ENCODE measurements at places on chromosomes 16 and 17.

GRCh38 chr16:65767125-65767524 lies 599.4 kb upstream of the CDH5 start:
- no peak for DNase-seq

- peak; percentile 54 for DNase-seq
Measured at GRCh38 chr16:85524630-85525419, 88.3 kb upstream of the GSE1 start.

- DNase-seq: no peak
Measured at GRCh38 chr17:81374890-81375289, 20.4 kb upstream of the BAHCC1 start.

GRCh38 chr16:11784038-11784369 lies 13.1 kb downstream of the ZC3H7A start:
- DNase-seq: no peak

DNA sequence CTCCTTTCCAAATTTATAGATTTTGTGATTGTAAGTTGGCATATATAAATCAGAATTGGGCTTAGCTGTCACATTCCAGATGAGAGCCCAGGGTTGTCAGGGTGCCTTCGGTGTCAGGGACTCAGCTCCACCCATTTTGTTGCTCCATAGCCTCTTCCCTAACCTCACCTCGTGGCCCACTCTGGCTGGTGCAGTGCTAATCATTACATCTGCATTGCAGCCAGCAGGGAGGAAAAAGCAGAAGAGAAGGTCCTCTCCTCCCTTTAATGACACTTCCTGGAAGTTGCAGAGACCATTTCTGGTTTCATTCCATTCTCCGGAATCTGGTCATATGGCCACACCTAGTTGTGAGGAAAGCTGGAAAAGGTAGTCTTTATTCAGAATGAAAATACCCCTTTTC lies 113.3 kb downstream of the CCT6B start:
- DNase-seq: no peak

- DNase-seq: no peak
Measured at GRCh38 chr17:80941171-80941570, 50.5 kb upstream of the CHMP6 start.

DNA sequence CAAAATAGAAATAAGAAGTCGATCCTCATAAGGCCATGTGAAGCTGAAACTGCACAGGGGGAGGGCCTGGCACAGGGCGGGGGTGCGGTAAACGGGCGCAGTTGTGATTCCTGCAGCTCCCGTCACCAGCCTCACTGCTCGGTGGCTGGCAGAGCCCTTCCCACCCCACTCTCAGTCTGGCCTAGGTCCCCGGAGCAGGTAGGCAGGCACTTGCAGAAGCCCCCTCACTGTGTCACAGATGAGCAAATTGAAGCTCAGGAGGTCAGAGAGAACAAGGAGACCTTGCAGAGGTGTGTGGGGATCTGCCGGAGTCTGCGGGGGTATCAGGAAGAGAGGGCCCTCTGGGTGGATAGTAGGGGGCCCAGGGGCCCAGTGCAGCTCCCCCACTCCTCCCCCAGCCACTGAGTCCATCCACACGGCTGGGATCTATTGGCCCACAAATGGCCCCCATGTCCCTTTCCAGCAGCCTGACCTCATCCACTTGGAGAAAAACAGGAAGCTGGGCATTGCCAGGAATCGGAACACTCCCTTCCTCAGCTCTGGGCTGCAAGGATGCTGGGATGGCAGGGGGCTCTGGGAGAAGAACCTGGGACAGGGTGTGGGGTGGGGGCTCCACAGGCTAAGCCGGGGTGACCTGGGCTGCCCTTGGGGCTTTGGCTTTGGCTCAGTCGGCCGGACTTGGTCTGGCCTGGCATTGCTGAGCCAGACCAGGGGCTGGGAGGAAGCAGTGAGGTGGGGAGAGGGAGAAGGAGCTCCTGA lies 21.4 kb upstream of the MAP3K14 start:
- no peak for DNase-seq

- DNase-seq: no peak
Measured at GRCh38 chr17:6576038-6576785, 19.9 kb upstream of the PITPNM3 start.

GRCh38 chr17:73757420-73757819 lies 113.2 kb upstream of the SDK2 start:
- DNase-seq: peak; percentile 87

DNA sequence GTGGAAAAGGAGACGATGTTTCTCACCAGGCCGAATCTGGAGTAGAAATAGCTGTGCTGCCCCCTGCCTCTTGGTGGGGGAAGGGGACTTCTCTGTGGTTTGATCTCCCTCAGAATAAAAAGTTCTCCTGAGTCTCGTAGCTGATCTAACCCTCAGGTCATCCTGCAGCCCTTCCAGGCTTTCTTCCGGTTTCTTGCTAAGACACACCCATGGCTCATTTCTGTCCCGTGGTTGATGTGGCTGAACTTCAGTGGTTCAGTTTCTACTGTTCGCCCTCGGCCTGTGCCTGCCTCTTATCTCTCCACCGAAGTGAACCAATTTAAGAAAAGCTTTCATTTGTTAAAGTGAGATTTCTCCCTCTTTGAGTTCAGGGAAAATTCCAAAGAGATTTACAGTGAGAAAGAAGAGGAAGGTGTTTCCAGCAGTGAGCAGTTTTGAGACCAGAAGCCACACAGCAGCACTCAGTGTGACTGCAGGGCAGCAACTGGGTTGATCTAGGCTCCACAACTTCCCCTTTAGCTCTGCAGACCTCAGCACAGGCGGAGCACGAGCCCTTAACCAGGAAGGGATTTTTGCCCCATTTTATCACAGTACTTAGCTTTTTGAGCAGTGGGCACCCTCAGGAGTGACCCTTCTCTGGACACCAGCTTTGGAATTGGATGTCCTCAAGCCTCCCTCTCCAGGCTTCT lies 34.9 kb upstream of the CACNG5 start:
- no peak for DNase-seq

- DNase-seq: no peak
Measured at GRCh38 chr17:17313350-17313991, 10.3 kb downstream of the NT5M start.

- DNase-seq: no peak
Measured at GRCh38 chr17:50210240-50211225, 9.1 kb upstream of the COL1A1 start.

GRCh38 chr17:72945473-72945872 lies 147.0 kb downstream of the SLC39A11 start:
- no peak for DNase-seq

- DNase-seq: no peak
Measured at GRCh38 chr17:12429116-12429515, 236.6 kb upstream of the MYOCD start.

DNA sequence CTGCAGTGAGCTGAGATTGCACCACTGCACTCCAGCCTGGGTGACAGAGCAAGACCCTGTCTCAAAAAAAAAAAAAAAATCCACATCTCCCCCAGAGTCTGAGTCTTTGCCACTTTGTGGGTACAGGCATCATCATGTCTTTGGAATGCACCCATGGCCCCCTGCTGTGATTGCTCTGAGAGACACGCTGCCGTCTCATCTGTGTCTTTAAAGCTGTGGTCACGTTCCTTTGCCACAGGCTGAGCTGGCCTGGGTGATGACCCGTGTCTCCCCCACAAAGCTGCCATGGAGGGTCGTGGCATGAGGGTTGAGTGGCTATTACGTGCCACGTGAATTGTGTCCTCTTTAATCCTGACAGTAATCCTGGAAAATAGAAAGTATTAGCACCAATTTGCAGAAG lies 20.2 kb downstream of the CRISPLD2 start:
- no peak for DNase-seq

DNA sequence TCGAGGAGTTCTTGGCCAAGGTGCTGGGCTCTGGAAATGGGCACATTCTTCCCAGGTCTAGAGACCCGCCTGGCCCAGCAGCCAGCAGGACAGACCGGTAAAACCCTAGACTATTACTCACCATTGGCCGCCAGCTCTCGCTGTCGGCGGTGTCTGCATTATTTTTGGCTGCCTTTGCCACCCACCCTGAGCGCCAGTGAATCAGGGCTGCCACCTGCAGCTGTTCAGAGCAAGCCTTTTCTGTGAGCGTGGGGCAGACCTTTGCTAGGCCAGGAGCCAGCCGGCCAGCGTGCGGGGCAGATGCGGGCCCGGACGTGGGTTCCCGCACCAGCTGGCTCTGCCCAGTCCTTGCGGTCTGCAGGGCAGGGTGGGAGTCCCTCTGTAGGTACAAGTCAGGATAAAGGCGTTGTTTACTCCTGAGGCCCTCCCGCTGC lies 15.8 kb upstream of the CLEC18A start:
- DNase-seq: no peak

- DNase-seq: no peak
Measured at GRCh38 chr17:489758-490329, 137.2 kb upstream of the RPH3AL start.

GRCh38 chr16:55376045-55376444 lies 52.0 kb downstream of the IRX6 start:
- DNase-seq: no peak

- no peak for DNase-seq
Measured at GRCh38 chr17:65783845-65784334, 222.4 kb upstream of the AXIN2 start.

GRCh38 chr17:900336-900934 lies 79.1 kb downstream of the NXN start:
- DNase-seq: no peak

DNA sequence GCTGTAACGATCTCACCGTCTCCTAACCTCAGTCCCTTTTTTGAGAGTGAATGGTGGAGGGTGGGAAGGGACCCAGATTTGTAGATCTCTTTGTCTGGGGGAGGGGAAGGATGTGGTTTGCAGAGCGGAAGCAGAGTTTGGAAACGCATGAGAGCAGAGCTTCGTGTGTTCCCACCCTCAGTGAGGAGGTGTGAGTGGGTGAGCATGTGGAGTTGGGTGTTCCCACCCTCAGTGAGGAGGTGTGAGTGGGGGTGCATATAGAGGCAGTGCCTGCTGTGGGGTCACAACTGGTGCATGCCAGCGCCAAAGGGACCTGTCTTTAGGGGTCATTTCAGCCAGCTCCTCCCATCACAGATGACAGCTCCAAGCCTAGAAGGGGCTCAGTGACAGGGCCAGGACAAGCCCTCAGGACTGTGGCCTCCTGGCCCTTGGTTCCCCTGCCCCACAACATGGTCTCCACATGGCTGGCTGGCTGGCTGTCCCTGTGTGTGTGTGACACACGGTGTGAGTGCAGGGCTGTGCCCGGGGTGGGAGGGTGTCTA lies 1.8 kb upstream of the CISD3 start:
- no peak for DNase-seq

Measured in NCI-H2081 (cell line).